Left kidney (tissue), 8 donors: ENCODE measurements at places on chromosomes 4 and X.

- no peak for DNase-seq
Observed at GRCh38 chr4:55745014-55745413, 74.6 kb upstream of the EXOC1L start.

DNA sequence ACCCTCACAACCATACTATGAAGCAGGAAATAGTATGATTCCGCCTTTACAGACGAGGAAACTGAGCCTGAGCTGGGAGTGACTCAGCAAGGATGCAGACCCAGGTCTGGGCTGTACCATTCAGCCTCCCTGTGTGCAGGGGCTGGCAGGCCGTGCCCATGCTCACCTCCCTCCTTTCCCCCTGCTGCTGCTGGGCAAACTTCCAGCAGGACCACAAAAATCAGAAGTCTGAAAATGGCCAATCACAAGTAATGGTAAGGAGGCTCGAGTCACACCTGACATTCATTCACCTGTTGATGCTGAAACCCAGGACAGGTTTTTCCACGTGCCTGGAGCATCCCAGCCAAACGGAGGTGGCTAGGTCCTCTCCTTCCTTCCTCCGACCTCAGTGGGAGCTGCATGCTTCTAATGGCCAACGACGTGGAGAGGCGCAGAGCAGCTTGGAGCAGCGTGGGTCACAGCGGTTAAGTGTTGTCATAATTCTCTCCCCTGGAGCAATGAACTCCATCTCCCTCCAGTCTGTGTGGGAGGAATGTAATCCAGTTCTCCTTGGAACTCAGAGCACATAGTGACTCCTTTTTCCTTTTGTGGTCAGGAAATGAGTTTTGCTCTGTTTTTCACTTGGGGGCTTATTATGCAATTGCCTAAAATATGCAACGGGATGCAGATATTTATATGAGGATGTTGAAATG is 371.7 kb downstream of the BCOR start:
- peak; percentile 68 for DNase-seq

DNA sequence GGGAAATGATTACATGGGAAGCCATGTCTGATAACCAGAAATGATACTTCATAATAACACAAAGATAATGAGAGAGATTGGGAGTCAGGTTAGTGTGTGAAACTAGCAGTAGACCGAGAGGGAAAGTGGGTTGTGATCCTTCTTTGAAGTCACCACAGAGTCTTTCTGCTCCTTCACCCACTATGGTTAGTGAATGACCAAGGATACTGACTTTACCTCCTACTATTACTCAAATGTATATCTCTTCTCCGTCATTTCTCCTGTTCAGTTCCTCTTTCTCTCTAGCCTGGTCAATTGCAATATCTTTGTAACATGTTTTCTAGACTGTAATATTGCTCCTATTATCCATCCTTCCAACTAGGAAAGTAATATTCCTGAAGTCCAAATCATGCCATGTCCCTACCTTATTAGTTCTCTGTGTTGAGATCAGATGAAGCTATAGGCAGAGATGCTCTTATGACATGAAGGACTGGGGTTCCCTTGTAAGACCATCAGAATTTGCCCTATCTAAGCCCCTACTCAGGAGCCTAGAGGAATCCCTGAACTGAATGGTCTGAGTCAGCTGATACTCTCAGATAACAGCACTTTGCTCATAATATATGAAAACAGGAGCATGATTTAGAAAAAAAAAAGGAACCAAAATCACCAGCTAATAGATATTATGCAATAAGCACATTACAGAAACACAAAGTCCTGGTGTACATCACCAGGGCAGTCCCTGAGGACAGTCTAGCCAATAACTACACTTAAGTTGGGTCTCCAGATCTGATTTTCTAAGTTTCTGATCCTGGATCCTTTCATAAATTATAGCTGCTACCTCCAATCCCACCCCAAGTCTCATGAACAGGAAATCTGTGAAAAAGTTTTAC is 81.2 kb downstream of the SHROOM3 start:
- no peak for DNase-seq

DNA sequence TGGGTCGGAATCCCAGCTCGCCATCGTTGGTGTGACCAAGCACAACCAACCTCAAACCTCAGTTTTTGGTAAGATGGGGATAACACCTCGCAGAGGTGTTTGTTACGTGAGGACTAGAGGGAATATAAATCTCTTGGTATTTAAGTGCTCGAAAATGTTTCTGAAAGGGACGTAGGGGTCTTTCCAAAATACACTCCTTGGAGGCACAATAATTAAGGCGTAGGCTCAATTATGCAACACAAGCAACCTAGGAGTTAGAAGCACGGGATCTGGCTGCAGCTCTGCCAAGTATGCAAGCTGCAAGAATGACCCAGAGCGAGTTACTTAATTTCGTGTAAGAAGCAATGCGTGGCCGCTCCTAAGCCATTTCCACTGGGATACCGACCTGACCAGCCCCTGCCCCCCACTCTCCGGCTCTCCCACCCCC is 552 bp downstream of the ADH5 start:
- peak; percentile 65 for DNase-seq

GRCh38 chr4:85769009-85769408 is 294.1 kb downstream of the ARHGAP24 start:
- DNase-seq: no peak

GRCh38 chr4:61068745-61069144 is 131.4 kb upstream of the ADGRL3 start:
- DNase-seq: no peak

- no peak for DNase-seq
Observed at GRCh38 chr4:4248885-4249203, 821 bp upstream of the TMEM128 start.

GRCh38 chrX:32877592-32877991 is 333.8 kb downstream of the DMD start:
- DNase-seq: no peak

- DNase-seq: no peak
Observed at GRCh38 chr4:4856071-4857000, 3.1 kb upstream of the MSX1 start.

DNA sequence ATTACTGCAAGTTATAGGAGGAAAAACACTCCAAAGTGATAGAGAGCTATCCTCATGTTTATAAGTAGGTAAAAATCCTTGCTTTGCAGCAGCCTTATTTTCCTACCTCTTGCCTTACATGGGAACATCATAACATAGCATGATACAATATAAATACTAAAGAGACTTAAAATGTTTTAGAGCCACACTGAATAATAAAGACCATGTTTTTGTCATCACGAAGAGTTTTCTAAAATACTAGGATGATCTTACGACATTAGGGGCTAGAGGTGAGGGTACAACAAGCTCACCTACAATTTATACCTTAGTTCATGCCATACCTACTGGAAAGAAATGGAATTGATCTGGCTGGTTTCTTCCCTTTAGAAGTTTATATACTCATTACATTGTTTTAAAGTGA is 184.8 kb downstream of the FBXW7 start:
- DNase-seq: no peak
